ENCODE measurements at places on chromosomes 3 and 15. TPM values are rescaled to one million over a fixed set of nuclear protein-coding genes. Genes with fewer than 3 reads are reported as not detected.

- peak; percentile 85 for DNase-seq
These were observed at the start of gene FAM98B for GRCh38 chr15:38453971-38454695. TSS of gene FAM98B (plus strand) at chr15:38454127. CDS start at chr15:38454162, 35 bp downstream.

DNA sequence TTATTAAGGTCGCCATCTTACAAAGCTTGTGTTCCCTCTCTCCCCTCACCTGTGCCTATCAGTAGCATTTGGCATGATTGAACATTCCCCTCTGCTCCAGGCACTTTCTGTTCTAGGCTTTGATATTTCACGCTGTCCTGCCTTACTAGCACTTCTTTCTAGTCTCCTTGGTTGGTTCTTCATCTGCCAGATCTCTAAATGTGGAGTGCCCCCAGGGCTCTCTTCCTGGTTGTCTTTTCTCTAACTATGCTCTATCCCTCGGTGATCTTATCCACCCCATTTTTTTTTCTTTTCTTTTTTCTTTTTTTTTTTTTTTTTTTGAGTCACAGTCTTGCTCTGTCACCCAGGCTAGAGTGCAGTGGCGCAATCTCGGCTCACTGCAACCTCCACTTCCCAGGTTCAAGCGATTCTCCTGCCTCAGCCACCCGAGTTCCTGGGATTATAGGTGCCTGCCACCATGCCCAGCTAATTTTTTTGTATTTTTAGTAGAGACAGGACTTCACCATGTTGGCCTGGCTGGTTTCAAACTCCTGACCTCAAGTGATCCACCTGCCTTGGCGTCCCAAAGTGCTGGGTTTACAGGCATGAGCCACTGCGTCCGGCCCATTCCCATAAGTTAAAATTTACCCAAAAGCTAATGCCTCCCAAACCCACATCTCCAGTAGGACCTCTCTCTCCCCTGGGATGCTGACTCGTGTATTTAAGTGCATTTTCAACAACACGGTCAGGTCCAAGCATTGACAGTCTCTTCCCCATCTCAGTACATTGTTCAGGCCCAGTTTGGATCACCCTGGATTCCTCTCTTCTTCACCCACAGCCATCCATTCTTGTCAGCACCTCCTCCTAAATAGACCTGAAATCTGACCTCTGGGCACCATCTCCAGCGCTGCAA is 5.2 kb downstream of the NUSAP1 start:
- no peak for DNase-seq

- DNase-seq: no peak
These were observed 16.3 kb upstream of the CSRNP1 start for GRCh38 chr3:39169712-39170111.

- DNase-seq: no peak
These were observed 28.1 kb upstream of the VEPH1 start for GRCh38 chr3:157531301-157531660.

DNA sequence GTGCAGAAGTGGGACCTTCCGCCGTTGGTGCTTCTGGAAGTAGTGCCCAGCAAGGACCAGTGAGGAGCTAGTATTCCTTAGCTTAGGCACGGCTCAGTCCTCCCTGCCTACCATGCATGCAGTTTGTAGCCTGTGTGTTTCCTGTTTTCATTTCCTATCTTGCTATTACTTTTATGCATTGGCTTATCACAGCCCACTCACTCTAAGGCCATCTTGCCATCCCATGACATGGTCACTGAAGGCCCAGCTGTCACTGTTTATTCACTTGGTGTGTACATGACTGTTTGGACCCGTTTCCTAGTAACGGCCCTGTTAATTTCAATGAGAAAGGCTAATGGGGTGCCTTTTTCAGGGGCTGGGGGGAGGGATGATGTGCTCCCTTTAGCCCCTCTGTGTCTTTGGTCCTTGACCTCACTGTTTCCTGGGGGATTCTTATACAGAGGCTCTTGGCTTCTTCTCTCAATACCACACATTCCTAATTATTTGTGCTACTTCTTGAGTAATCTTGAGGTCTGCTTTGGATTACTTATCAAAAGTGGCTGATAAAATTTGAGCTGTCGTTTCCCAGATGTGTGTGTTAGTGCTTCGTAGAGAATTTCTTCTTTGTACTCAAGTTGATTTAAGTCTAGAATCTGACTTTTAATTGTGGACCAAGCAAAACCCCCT is 24.5 kb upstream of the TRAK1 start:
- DNase-seq: no peak

DNA sequence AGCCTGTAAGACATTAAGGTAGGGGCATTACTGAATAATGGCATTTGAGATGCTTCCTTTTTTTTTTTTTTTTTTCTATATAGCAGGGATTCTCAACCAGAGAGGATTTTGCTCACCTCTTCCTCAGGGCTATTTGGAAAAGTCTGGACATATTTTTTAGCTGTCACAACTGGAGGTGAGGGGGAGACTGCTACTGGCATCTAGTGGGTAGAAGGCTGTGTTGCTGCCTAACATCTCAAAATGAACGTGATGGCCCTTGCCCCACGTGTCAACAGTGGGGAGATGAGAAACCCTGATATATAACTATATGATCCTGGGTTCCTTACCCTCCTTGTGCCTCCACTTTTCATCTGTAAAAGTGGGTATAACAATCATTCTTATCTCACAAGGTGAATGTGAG is 71.9 kb downstream of the CADPS start:
- no peak for DNase-seq

The CTXN2 gene
- not detected for total RNA-seq

The SEMA3G gene
- total RNA-seq: 5.0 TPM

Data from ovary (tissue), 10 donors.